ENCODE measurements at places on chromosomes 7 and 10.
A peak's percentile ranks its signal among the peaks of the same experiment; 100 is the strongest.

DNA sequence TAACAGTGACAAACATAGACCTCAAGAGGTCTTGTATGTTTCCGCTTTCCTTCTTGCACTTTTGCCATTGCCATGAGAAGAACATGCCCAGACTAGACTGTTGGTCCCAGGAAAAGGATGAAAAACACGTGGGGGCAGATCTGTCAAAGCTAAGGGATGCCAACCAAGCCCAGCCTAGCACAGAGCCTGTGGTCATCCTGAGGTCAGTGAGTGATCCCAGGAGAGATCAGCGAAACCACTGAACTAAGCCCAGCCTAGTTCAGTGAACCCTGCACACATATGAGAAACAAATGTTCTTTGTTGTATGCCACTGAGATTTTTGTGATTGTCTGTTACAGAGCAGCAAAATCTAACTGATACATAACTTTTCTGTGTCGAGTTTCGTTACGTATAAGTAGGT, 718.8 kb downstream of the MAGI2 start:
- no peak for DNase-seq

GRCh38 chr10:84944187-84944586, 615.8 kb downstream of the CCSER2 start:
- no peak for DNase-seq

- DNase-seq = no peak
These were observed 111.5 kb downstream of the PLCE1 start for GRCh38 chr10:94105226-94105625.

DNA sequence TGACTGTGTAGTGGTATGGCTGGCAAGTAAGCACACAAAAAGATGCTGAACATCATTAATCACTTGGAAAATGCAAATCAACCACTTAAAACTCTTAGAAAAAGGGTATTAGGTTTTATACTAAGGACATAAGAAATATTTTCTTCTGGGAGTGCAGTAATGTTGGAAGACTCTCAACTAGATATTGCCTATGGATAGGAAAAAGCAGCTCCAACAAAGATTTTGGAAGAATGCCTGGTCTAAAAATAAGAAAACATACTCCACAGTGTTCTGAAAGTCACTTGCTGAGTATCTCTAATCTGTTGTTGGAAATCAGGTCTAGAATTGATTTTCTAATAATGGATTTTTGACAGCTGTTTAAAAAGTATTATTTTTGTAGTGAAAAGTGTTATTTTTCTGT, 50.8 kb upstream of the PHYHIPL start:
- no peak for DNase-seq

DNA sequence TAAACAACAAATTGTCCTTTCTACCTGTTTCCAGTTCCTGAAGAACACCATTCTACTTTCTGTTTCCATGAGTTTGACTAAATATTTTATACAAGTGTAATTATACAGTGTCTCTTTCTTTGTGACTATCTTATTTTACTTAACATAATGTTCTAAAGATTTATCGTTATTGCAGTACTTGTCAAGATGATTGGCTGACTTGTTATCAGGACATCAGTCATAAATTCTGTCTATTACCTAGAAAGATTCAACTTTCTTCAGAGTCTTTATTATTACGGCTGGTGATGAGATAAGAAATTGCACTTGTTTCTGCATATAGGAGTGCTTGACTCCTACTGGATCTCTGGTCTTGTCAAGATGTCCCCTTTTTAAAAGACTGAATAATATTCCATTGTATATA, 93.9 kb upstream of the ZNF92 start:
- no peak for DNase-seq

GRCh38 chr10:101228966-101229265, 347 bp downstream of the LBX1 start:
- no peak for DNase-seq

- DNase-seq = no peak
These were observed 675 bp upstream of the FRAT2 start for GRCh38 chr10:97335188-97335619.

DNA sequence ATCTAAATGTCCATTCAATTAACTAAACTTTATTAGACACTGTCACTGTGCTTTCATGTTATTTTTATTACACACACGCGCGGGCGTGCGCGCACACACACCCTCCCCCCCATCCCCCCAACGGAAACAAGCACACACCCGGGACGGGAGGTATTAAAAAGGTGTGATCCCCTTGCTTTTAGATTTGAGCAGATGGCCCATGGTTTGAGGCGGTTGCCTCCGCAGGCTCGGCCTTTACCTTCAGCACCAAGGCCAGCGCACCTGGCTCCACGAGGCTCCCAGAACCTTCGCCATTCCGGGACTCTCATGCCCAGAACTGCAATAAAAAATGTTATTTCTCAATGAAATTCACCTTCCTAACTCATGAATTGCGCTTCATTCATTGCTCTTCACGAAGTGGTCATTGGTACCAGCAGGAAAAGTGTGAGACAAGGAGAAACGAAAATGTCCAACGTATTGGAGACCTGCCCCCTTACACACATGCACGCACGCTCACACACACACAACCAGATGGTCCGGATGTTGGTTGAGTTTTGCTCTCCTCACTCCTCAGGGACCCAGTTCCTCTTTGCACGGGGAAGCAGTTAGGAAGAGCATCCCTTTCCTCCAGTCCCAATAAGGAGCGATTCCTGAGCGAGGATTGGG, 20.8 kb upstream of the PTF1A start:
- no peak for DNase-seq

DNA sequence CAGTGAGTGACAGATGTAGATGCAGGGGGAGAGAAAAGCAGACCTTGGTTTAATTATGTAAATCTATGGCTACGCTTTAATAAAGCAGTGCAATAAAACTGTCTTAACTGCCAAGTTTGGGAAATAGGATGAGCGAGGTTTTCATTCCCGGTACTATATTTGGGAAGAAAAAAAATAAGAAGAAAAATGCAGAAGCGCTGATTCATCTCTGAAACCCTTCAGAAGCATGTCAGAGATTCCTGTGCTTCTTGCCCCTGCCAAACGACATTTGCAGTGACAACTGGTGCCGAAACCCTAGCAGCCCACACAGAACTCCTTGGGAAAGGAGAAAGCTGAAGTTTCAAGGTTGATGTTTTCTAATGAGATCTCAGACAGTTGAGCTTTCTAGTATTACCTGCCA, 380.7 kb downstream of the REEP3 start:
- no peak for DNase-seq

DNA sequence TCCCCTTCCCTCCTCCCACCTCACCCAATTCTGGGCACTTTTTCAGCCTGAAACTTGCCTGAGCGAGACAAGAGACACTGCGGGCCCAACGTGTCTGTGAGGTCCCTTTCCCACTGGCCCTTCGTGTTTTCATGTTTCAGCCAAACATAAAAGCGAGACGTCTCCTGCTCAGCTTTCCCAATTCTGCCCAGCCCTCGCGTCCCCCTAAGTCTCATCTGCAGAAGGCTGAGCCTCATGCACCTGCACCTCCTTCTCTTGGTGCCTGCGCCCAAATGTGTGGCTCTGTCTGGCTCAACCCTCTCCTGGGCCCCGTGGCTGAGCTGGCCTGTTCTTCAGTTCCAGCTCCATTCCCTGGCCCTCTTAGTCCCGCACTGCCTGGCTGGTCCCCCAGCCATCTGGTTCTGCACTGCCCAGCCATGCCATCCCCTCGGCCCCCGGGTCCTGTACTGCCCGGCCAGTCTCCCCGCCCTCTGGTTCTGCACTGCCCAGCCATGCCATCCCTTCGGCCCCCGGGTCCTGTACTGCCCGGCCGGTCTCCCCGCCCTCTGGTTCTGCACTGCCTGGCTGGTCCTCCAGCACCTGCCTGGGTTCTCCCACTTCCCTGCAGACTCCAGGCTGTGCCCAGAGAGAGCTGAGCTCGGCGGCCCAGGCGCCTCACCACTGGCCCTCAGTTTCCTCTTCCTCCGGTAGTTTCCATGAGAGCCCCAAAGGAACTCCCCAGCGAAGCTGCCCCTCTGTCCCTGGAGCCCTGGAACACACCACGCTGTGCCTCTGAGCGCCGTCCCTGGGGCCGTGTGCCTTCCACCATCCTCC, 224.1 kb downstream of the DNAJB6 start:
- no peak for DNase-seq

DNA sequence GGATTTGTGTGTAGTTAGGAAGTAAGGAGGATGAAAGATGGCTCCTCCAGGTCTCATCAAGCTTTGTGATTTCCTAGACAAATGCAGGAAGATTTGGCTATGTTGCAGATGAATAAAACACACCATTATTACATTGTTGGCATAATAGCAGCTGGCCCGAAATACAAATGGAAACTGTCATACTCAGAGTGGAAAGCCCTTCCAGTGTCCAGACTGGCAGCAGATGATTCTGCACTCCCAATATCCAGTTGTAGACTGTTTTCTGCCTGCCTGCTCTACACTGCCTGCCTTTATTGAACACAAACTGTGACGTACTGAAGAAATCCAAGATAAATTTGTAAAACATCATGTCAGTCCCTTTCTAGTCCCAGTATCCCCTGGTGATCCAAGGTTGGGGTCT, 99.7 kb upstream of the FZD1 start:
- DNase-seq = no peak

GRCh38 chr7:99380032-99380822, 5.7 kb downstream of the ARPC1B start:
- DNase-seq = no peak

DNA sequence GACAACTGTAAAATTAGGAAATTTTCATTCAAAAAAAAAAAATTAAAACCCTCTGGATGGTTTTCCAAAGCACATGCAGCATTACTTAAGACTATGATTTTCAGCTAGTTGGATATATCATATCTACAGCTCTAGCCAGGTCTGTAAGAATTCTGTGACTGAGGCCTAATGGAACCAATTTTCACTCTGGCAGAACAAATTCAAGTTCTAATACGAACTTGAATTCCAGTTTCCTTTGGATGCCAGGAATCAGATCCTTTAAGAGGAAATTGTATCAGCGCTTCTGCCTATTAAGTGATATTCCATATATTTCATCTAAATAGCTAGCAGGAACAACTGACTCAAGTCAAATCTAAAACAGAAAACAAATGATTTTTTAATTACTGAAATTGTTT, 34.8 kb downstream of the SKIDA1 start:
- DNase-seq = no peak

- DNase-seq = no peak
These were observed 23.2 kb downstream of the PILRA start for GRCh38 chr7:100396421-100396982.

GRCh38 chr10:52561322-52561721, 211.3 kb downstream of the MBL2 start:
- no peak for DNase-seq

GRCh38 chr10:121062115-121062514, 211.0 kb downstream of the WDR11 start:
- no peak for DNase-seq

- DNase-seq = no peak
These were observed 420.4 kb upstream of the SEMA3A start for GRCh38 chr7:84614821-84615501.

DNA sequence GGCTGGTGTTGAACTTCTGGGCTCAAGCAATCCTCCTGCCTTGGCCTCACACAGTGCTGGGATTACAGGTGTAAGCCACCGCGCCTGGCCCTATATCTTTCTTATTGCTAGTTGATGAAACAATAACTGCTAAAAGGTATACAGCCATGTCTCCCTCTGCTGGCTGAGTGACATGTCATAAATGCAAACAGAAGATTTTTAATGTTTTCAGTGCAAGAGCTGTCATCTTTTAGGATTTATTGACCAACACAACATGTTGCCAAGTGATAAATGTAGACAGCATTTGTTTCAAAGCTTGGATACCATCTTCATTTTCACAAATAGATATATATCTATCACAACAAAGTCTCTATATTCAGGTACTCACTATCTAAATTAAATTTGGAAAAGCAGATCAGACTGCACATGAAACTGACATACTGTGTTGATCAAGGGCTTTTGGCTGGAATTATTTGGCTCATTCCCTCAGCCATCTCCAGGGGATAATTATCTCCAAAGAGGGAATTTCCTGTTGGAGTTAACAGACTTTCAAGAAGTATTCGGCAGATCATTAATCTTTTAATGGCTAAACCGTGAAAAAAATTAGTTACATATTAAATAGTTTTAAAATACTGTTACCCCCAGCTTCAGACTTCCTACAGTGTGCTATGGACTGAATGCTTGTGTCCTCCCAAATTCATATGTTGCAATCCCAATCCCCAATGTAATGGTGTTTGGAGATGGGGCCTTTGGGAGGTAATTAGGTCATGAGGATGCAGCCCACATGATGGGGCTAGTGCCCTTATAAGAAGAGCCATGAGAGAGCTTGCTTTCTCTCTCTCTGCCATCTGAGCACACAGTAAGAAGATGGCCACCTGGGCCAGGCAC, 41.3 kb upstream of the SRPK2 start:
- DNase-seq = peak; percentile 1

GRCh38 chr10:133085251-133086125, 2.2 kb upstream of the ADGRA1 start:
- no peak for DNase-seq

- DNase-seq = no peak
These were observed 7.1 kb downstream of the FGF8 start for GRCh38 chr10:101768791-101769170.

- DNase-seq = no peak
These were observed 405.5 kb upstream of the SHH start for GRCh38 chr7:156217803-156218202.

DNA sequence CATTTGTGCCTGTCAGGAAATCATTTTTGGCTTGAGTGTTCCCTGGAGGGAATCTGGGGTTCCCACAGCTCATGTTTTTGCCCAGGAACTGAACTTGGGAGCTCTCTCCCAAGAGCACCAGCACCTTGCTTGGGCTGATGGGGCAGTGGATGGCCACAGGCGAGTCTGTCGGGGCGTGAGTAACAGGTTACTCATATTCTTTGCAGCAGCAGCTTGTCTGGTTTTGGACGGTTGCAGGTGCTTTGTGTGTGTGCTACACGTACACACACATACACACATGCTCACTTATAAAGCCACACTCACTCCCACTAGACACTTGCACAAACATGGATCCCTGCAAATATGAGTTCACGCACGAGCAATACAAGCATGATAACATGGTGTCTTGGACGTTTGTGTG, 2.9 kb upstream of the PALD1 start:
- no peak for DNase-seq

- DNase-seq = no peak
These were observed 468.6 kb downstream of the XPNPEP1 start for GRCh38 chr10:109454691-109455090.

DNA sequence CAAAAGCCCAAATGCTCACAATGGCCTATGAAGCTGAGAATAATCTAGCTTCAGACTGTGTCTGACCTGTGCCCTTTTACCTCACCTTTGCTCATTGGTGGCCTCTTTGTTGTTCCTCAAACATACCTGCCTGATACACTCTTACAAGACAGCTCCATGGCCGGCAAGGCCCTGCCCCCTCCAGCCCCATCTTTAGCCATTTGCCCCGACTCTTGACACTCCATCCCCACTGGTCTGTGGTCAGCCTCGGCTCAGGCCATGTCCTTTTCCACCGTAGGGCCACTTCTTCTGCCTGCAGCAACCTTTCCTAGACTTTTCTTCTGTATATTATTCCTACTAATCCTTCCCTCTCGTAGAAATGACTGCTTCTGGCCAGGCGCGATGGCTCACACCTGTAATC, 265.2 kb downstream of the RPS24 start:
- no peak for DNase-seq

DNA sequence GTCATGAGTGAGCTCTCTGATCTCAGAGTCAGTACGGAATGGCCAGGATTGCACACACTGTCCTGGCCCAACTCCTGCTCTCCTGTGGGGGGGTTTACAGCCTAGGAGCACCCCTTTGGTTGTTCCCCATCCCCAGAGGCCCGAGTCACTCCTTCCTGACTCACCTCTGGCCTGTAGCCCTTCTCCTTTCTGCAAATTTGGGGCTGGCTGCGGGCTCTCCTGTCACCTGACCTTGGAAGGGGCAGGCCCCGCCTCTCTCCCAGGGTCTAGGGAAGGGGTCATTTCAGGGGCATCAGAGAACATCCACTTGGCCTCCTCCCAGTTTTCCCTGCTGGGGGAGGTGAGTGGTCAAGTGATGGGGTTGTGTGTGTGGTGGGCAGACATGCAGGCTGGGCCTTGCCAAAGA, 1.7 kb downstream of the NYAP1 start:
- no peak for DNase-seq
